Suppressor macrophage (primary cell): ENCODE measurements at places on chromosomes 16 and 17.

GRCh38 chr17:67834634-67835033, 9.3 kb downstream of the BPTF start:
- no peak for DNase-seq

GRCh38 chr17:34703533-34703932, 124.2 kb downstream of the TMEM132E start:
- peak; percentile 41 for DNase-seq

GRCh38 chr16:12229759-12230594, 253.4 kb downstream of the SNX29 start:
- no peak for DNase-seq

DNA sequence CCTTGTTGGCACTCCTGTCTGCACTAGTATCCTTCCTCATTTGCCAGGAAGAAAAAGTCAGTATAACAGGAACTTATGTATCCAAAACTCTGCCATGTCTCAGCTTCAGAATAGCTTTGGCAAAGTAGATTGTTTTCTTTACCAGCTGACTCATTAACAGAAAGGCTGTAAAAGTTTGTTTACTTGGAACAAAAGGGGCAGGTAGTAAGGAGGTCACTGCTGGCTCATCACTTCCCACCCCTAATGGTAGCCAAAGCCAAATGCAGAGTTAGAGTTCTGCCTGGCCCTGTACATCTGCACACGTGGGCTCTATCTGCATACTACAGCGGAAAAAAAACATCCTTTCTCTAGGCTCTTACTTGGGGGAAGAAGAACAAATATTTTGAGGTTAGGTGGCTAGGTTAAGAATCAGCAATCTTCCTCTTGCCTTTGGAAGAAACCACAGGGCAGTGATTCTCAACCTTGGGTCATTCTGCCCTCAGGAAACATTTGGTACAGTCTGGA, 90.9 kb upstream of the BCAR1 start:
- no peak for DNase-seq

DNA sequence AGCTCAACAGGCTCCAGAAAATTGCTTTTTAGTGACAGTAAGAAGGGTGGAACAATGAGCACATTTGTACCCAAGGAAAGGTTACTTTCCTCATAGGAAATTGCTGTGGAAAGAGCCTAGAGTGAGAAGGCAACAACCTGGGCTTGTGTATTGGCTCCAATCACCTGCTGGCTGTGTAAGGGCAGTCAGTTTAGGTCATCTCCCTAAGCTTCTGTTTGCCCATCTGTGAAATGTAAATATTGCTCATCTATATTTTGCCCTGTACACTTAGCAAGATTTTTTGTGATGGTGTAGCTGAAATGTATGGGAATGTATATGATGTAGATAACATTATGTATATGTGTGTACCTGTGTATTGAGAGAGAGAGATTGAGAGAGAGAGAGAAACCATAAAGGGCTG, 225.2 kb upstream of the MPHOSPH6 start:
- DNase-seq = no peak

GRCh38 chr16:2455081-2455845, 4.6 kb upstream of the TEDC2 start:
- no peak for DNase-seq

GRCh38 chr16:66438536-66438935, 11.4 kb downstream of the BEAN1 start:
- no peak for DNase-seq

- peak; percentile 80 for DNase-seq
Measured at GRCh38 chr17:2828397-2829038, 32.3 kb downstream of the RAP1GAP2 start.

DNA sequence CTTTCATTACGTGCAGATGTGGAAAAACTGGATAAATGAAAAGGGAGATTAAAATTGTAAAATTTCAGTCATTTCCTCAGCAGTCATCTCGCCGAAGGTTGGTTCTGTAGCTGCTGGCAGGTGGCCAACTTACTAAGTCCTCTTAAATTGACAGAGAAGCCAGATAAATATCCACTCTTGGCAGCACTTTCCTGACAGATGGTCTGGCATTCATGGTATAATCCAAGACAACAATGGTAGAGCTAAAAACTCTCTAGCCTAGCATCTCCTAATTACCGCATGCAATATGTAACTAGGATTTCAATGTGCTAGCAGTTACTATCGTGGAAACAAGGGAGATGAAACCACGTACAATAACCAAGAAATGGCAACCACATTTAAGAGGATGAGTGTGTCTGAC, 306.3 kb downstream of the CNTNAP4 start:
- no peak for DNase-seq

GRCh38 chr17:79866791-79867518, 27.7 kb upstream of the CBX4 start:
- no peak for DNase-seq

DNA sequence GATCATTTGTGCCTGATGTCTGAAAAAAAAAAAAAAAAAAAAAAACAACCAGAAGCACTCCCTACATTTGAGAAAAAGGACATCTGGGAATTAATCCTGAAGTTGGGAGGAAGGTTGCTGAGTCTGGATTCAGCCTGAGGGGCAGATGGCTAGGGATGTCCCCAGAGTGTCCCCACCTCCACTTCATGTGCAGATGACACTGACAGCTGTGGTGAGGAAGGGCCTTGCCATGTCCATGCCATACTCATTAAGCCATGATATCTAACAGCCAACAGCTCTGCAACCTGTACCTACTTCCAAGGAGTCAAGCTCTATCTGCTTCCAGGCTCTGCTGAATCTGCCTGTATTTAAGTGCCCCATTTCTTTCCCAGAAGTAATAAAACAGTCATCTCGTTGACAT, 356.0 kb downstream of the CA10 start:
- no peak for DNase-seq

DNA sequence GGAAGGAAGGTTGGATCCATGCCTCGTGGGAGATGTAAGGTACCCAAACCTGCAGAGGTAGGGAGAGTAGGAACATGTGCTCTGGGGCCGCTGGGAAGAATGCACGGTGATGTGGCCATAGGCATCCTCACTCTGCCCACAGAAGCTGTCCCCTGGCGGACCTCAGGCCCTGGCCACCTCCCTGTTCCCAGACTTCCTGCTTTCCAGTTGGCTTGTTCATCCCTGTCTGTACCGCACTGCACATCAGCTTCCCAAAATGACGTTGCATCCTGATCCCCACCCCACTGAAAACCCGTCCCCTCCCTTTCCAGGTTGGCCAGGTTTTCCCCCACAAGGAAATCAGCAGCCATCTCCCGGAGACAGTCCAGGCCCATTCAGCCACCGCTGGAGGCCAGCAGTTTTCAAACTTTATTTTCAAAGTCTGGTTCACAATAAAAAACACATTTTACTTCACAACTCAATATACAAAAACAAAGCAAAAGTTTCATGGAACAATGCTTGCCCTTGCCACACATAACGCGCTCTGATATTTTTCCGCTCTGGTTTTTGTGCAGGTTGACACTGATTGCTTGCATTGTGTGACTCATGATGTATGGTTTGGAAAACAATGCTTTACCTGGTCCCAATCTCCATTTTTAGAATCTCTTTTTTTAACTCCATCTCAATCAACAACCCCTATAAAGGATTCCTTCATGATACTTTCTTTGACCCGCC, 143.0 kb downstream of the GAS7 start:
- no peak for DNase-seq

- peak; percentile 68 for DNase-seq
Measured at GRCh38 chr17:64192589-64192988, 62.6 kb upstream of the ERN1 start.

DNA sequence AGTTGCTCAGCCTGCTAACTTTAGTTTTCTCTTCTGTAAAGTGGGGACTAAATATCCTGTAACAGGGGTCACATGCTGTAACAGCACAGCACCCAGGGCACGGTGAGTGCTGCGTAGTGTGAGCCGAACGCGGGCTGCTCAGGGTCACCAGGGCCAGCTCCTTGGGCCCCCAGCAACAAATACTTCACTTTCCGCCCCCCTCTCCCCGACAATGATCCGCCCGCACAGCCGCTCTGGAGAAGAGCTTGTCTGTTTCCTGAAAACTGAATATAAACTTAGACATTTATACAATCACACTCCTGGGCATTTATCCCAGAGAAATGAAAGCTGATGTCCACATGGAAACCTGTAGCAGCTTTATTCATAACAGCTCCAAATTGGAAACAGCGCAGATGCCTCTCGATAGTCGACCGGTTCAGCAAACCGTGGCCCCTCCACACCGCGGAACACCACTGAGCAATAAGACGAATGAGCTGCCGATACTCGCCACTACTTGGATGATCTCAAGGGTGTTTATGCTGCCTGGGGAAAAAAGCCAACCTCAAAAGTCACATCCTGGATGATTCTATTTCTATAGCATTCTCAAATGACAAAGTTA, 267.2 kb downstream of the PARN start:
- no peak for DNase-seq

- DNase-seq = no peak
Measured at GRCh38 chr17:79154951-79155585, 80.4 kb downstream of the ENGASE start.

DNA sequence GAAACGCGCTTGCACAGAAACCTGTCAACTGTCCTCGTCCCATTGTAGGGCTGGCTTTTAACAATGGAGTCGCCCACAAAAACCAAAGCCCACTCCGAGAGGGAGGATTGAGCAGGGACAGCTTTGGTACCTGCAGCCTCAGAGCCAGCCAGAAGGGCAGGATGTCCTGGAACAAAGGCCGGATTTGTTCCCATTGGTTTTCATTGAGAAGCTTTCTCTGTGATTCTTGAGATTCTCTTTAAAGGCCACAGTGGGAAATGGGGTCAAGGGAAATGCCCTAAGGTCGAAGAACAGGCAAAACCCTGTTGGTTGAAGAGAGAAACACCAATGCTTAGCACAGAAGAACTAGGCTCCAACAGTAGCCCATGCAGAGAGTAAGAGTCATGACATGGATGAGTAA, 65.4 kb downstream of the C16orf78 start:
- no peak for DNase-seq

DNA sequence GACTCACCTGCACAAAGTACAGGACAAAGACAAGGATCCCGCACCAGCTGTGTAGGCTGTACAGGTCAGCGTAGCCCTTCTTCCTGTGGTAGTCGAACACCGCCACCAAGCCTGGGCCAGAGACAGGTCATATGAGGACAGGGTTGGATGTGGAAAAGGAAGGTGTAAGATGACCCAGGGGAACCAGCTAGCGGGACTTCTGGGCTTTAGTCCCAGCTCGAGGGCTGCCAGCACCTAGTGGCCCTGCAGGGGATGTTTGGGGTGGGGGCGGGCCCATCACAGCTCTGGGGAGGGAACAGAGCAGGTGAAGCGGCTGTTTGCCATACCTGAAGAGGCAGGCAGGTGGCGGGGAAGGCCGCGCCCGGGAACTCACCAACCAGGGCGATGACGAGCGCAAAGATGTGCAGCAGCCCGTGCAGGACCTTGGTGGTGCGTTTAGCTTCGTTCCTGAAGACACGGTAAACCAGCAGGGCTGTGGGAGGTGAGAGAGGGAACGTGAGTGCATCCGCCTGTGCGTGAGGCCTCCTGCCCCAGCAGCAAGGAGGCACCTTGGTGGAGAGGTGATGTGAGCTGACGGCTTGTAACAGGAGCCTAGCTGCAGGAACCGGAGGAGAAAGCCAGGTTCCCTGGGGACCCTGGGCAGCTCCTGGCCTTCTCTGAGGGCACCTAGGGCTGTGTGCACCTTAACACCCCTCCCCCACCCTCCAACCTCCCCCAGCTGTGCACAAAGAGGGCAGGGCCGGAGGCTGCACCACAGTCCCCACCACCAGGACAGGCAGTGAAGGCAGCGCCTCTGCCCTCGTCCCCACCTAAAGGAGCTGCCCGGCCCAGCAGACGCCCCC, 10.2 kb downstream of the CYB561 start:
- no peak for DNase-seq

DNA sequence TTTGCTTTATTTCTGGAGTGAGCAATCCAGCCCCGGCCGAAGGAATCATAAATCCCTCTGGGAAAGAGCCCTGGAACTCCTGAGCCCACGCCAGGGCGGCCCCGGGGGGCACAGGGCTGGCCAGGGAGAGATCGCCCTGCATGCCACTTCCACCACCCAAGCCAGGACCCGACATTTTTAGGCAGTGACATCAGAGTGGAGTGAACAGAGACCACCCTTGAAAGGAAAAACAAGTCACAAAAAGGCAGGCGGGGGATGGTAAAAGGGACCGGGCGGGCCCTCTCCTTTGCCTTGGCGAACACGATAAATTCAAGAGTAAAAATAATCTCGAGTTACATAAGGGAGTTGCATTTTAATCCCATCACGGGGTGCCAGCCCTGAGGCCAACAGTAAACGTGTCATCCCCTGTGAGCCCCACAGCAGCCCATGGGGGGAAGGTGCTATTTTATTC, 284.1 kb downstream of the C16orf95 start:
- DNase-seq = no peak

- peak; percentile 80 for DNase-seq
Measured at GRCh38 chr16:678858-679813, 1.1 kb upstream of the STUB1 start.

GRCh38 chr17:41340934-41341861, 9.4 kb downstream of the KRT33A start:
- DNase-seq = no peak

DNA sequence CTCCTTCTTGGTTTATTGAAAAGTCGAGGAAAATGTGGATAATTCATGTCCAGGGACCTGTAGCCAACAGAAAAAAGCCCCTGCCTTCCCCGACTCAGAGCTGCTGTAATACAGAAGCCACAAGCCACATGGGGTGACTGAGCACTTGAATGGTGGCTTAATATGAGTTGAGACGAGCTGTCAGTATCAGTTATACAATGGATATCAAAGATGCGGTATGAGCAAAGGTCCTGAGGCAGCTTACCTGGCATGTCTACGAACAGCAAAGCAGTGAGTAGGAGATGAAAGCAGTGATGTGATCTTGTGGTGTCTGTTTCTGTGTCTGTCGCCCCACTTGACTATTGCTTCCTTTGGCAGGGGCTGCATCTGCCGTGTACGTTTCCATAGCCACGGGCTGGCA, 12.2 kb upstream of the RMI2 start:
- DNase-seq = no peak

DNA sequence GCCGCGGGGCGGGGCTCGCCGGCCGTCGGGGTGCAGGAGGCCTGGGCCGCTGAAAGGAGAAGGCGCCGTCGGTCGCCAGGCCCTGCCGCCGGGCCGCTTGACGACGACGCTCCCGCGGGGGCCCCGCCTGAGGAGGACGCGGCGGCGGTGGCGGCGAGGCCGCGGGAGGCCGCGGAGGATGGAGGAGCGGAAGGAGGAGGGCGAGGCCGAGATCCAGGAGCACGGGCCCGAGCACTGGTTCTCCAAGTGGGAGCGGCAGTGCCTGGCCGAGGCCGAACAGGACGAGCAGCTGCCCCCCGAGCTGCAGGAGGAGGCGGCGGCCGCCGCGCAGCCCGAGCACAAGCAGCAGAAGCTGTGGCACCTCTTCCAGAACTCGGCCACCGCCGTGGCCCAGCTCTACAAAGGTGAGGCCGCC, 430 bp downstream of the HAPSTR1 start:
- peak; percentile 60 for DNase-seq
